ENCODE measurements at places on chromosomes 6 and 20.
A peak's percentile ranks its signal among the peaks of the same experiment; 100 is the strongest.

- DNase-seq, result no peak
Observed at GRCh38 chr6:91240878-91241603, 654.2 kb upstream of the MAP3K7 start.

DNA sequence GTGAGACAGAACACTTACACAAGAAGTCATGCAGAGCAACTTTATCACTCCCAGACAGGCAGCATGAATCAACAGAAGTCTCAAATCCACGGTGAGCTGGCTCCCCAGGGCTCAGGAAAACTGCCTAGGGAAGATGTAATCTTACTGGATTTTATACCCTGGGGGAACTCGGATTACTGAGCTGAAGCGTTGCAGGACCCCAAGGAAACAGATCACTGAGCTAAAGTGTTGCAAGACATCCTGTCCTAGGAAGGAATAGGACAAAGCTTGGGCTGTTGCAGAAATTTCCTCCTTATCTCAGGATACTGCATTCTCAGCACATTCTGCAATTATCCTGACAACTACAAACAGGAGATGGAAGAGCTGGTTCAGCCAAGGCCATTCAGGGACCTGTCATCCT is 224.8 kb downstream of the TFAP2A start:
- DNase-seq, result no peak

DNA sequence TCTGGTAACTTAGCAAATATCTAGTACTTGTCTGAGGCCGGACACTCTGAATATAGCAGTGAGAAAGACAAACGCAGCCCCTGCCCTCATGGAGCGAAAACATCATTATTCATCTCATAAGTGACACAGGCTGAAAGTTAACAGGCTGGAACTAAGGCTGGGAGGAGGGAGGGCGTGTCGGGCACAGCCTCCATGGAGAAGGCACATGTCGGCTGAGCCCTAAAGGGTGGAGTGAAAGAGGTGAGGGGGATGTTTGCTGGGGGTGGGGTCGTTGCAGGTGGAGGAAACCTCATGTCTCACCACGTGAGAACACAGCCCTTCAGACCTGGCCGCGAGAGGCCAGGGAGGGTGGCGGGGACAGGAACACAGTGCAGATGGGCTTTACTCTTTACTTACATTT is 108.8 kb upstream of the FOXC1 start:
- no peak for DNase-seq

DNA sequence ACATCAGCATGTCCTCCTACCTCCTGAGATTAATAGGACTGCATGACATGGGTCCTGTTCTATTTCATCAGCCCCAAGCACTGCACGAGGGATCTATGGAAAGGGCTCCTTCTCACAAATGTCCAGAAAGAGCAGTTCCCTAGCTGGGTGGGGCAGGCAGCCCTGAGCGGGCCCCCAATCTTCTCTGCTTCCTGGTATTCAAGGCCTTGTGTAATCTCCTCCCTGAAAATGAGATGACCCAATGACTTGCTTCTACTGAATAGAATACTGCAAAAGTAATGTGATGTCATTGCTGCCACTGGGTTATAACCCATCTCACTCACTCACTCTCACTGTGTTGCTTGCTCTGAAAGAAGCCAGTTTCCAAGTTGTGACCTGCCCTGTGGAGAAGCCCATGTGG is 126.4 kb downstream of the OPRM1 start:
- DNase-seq, result no peak

DNA sequence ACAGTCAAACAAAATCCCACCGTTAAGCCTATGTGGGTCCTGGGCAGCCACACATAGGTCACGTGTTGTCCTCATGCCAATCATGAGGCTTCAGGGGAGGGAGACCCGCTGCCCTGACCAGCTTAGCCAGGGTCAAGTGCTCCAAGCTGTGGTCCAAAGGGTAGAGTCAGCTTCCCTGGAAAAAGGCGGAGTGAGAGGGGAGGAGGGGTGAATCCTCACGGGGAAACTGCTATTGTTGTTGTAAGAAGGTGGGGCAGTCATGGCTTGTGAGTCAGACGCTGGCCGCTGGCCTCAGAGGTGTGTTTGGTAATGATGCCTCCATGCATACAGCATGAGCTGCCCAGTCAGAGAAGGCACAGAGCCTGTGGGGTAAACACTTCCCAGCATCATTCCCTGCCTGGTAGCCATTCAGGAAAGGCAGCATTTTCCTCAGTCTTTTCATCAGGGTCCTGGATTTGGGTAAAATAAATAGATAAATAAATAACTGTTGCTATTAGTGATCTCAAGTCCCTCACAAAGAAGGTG is 8.7 kb downstream of the CST3 start:
- no peak for DNase-seq

DNA sequence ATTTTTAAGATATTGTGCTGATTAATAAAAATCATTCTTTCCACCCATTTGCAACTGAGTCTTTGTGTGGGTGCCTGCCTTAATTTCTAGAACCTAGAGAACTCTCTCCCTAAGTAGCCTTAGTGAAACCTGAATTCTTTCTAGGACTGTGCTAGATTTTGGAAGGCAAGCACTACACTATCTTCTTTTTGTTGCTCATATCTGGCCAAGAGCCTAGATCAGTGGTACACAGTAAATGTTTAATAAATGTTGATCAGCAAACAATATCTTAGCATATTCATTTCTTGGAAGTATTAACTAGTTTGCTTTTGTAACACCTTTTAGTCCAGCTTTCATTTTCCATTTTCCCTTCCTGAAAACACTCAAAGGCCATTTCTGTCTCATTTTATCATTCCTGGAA is 108.5 kb upstream of the CARMIL1 start:
- DNase-seq, result no peak

- DNase-seq, result peak; percentile 73
Observed at GRCh38 chr6:116008470-116009243, 52.0 kb downstream of the FRK start.

GRCh38 chr20:22814471-22815205 is 220.5 kb upstream of the SSTR4 start:
- DNase-seq, result no peak

GRCh38 chr6:170094686-170095272 is 196.1 kb downstream of the DLL1 start:
- no peak for DNase-seq

DNA sequence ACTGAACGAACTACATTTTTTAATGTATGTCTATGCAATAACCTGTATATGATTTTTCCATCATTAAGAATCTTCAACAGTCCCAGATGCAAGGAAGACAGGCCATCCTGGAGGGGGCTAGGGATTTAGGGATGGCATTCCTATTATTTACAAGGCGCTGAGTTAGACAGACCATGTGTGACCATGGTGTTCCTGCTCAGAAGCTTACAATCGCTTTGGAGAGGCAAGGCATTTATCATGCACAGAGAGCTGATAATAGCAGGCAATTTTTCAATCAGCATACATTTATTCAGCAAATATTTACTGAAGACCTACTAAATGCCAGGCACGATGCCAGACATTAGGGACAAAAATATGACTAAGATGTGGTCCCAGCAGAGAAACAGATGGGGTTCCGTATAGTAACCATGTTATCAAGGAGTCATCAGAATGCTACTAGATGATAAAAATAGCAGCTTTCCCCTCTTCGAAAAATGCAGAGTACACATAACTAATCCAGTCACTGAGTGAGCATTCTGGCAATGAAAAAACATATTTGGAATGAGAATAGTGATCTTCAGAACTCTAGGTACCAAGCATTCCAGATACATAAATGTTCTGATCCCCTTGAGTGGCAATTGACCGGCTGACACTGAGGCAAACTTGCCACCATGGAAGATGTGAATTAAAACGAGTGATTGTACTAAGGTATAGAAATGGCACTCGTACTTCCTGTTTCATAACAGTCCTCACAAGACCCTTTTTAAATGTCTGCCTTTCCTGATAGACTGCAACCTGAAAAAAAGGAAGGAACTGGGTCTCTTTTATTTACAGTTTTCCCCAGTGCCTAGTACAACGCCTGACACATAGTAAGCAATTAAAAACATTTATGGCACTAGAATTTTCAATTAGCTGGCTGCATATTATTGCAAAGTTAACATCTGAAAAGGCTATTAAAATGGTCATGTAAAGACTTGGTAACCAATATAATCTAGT is 135.7 kb downstream of the ATXN1 start:
- DNase-seq, result no peak

- DNase-seq, result no peak
Observed at GRCh38 chr6:38531134-38531533, 108.6 kb downstream of the BTBD9 start.

DNA sequence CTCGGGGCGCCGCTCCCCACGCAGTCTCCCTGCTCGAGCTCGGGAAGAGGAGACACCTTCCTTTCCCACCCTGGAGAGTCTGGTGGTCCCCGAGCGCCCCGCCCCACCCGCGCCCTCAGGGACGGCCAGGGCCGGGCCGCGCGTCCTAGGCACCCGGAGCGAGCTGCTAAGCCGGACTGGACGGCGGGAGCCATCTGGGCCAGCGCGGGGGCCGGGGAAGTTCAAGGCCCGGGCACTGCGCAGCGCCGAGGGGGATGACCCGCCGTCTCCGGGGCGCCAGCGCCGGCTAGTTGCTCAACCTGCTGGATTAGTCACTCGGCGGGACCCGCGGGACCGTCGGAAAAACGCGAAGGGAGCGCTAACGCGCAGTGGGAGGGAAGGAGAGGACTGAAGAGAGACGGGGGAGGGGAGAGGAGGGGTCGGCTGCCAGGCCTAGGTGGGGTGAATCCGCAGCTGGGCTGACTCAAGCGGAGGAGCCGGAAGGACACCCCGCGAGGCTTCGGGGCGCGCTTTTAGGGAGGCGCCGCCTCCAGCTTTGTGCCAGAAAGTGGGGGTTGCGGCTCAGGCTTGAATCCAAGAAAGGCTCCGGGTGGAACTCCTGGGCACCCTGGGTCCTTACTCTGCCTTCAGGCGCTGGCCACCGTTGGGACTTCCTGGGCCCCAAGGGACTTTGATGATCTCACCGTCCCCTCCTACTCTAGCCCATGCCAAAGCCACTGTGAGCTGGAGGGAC is 75.7 kb upstream of the FOXP4 start:
- no peak for DNase-seq

DNA sequence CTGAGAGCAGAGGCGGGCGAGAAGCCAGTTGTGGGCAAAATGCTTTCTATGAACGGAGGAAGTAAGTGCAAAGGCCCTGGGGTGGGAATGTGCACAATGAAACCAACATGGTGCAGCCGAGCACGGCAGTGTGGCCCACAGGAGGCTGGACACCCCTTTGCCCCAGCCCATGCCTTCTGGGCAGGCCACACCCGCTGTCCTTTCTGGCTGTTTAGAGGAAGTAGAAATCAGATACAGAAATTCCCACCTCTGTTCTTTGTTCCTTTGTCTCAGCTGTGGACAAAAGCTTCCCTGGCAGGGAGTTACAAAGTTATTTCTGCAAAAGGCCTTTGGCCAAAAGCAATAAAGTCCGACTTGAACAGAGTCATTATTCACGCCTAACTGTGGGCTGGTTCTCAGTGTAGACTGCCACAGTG is 11.9 kb downstream of the SULF2 start:
- no peak for DNase-seq

- no peak for DNase-seq
Observed at GRCh38 chr6:107709341-107709740, 114.8 kb downstream of the SCML4 start.

- no peak for DNase-seq
Observed at GRCh38 chr6:44512868-44513741, 125.6 kb downstream of the CDC5L start.

GRCh38 chr6:22392711-22393110 is 95.9 kb upstream of the PRL start:
- DNase-seq, result no peak

- DNase-seq, result no peak
Observed at GRCh38 chr6:736657-737446, 43.9 kb upstream of the EXOC2 start.

GRCh38 chr6:166757232-166758135 is 130.4 kb upstream of the RPS6KA2 start:
- DNase-seq, result no peak

DNA sequence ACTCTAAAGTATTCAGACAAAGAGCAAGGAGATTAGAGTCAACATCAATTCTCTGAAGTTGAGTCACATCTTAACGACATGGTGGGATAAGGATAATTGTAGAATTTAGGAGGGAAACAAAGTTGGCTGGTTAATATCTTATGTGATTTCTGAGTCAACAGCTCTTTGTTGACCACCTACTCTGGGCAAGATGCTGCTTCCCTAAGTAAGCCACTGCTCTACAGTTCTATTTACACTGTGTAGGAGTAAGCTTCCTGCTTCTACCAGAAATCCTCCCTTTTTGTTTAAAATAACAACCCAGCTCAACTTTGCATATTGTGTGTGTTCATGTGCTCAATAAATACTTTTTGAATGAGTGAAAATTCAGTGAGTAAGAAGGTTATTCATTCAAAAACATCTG is 3.1 kb downstream of the HS3ST5 start:
- no peak for DNase-seq

GRCh38 chr6:160041608-160042007 is 72.7 kb downstream of the IGF2R start:
- no peak for DNase-seq

- DNase-seq, result no peak
Observed at GRCh38 chr20:50331469-50332363, 141.1 kb downstream of the CEBPB start.

- no peak for DNase-seq
Observed at GRCh38 chr6:129645106-129645829, 64.7 kb downstream of the ARHGAP18 start.

GRCh38 chr6:166423051-166423745 is 40.5 kb upstream of the MPC1 start:
- DNase-seq, result no peak

DNA sequence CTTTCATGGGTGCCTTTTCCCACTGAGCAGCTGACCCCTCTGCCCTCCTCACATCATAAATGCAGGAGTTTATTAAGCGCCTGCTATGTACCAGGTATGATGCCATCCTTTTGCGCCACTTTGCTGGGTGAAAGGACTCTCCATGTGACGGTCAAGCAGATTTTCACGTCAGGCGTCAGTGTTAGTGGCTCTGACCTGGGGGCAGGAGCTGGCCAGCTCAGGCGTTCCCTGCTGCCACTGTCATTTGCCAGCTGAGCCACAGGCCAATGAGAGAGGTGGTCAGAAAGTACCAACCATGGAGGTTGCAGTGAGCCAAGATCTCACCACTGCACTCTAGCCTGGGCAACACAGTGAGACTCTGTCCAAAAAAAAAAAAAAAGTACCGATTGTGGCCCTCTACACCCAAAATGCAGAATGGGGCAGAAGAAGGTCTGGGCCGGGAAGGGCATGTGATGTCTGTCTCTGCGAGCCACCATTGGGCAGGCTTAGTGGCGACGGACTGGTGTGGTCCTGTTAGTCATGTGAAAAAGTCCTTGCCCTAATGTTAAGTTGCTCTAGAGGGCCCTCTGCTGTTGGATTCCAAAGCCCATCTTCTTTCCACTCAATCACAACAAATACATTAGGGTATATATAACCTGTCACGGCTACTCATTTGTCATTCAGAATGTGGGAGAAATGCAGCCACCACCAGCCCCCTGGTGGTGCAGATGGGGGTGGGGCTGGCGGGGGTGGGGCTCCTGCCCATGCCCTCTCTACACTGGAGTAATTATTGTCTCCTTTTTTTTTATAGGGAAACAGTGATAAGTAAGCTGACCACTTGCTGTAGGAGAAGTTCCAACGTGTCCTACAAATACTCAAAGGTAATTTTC is 18.4 kb upstream of the SLC22A1 start:
- DNase-seq, result no peak

DNA sequence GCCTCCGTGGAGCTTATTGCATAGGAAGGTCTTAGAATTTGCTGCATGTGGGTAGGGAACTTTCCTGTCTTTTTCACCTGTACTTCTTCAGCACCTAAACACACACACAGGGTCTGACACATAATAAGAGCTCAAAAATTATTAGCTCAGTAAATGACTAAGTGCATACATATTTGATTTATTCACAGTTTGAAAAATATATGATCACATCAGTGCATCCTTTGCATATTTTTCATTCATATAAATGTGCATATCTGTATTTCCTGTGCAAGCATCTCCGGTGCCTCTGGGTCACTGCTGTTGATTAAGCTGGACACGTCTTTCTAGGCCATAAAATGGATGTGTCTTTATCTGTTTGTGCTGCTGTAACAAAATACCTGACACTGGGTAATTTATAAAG is 234.7 kb downstream of the UST start:
- no peak for DNase-seq
